T-cell (primary cell): ENCODE measurements at places on chromosomes 3 and 15.

DNA sequence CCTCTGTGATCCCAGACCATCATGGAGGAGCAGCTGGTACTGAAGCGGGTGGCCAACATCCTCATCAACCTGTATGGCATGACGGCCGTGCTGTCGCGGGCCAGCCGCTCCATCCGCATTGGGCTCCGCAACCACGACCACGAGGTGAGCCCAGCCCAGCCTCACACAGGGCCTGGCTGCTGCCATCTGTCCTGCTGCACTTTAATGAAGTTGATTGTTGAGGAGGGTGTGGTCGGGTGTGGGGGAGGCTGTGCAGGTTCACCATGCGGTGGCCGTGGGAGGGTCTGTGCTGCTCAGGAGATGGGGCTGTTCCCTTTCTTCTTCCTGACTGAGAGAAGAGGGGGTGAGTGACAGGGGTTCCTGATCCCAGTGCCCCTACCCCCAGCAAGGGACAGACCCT lies 30.6 kb downstream of the ACAD9 start:
- H3K36me3 ChIP-seq = peaks cover 51% of the 10 kb centered on the region
- no peaks in the 10 kb centered on the region for H3K4me1 ChIP-seq
- H3K4me3 ChIP-seq = no peak overlapping the region
- no peak overlapping the region for H3K27ac ChIP-seq

DNA sequence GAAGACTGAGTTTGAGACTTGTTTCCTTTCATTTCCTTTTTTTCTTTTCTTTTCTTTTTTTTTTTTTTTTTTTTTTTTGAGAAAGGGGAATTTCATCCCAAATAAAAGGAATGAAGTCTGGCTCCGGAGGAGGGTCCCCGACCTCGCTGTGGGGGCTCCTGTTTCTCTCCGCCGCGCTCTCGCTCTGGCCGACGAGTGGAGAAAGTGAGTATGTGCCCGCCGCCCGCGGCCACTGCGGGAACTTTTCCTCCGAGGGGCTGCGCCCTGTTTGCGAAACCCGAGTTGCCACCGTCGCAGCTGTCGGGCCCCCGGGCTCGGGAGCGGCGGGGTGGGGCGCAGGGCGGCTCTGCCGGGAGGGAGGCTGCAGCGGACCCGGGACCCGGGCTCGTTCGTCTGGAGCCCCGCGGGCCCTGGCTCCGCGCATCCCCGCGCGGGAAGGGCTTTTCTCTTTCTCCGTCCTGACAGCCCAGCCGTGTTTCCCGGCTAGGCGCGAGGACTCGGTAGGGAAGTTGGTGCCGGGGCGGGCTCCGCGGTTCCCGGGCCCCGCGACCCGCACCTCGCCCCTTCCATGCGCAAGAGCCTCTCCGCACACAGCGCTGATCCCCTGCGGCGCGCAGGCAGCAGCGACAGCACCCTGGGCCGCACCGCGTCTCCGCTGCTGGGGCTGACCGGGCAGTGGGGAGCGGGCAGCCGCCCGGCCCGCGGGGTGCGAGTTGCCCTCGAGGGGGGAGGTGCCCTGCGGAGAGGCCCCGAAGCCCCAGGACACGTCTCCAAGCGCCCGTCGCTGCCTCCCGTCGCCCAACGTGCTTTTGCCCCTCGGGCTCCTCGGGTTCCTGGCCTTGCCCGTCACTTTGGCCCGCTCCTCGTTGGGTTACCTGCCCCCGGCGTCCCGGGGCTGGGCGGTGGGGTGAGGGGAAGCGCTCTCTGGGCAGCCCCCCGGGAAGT lies 1.4 kb downstream of the IGF1R start:
- peak; percentile 52 for DNase-seq
- peak overlapping the region; percentile 63 for H3K27ac ChIP-seq
- H3K4me3 ChIP-seq = peak overlapping the region; percentile 61
- peaks cover 27% of the 10 kb centered on the region for H3K27me3 ChIP-seq

GRCh38 chr3:180631317-180631716 lies 29.4 kb downstream of the TTC14 start:
- no peaks in the 10 kb centered on the region for H3K27me3 ChIP-seq
- H3K36me3 ChIP-seq = peaks cover 2% of the 10 kb centered on the region

GRCh38 chr3:27127195-27127594 lies 242.0 kb downstream of the NEK10 start:
- no peak overlapping the region for H3K4me3 ChIP-seq
- no peak for DNase-seq
- no peaks in the 10 kb centered on the region for H3K27me3 ChIP-seq
- H3K36me3 ChIP-seq = no peaks in the 10 kb centered on the region
- no peaks in the 10 kb centered on the region for H3K4me1 ChIP-seq

DNA sequence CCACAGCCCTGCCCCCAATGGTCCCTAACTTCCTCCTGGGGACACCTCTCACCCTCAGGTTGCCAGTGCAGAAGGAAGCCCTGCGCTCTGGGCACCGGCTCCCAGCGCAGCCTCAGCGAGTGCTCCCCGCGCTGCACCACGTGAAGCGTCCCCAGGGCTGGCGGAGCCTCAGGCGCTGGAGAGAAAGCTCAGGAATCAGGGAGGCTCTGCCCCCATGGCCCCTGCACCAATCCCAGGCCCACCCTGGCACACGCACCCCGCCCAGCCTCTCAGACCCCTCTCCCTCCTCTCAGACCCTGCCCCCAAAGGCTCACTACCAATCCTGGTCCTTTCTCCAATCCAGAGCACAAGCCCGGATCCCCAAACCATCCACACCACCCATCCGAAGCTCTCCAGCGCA lies 6.9 kb downstream of the COL7A1 start:
- no peaks in the 10 kb centered on the region for H3K36me3 ChIP-seq
- peaks cover 74% of the 10 kb centered on the region for H3K27me3 ChIP-seq
- no peak overlapping the region for H3K27ac ChIP-seq
- no peak for DNase-seq

DNA sequence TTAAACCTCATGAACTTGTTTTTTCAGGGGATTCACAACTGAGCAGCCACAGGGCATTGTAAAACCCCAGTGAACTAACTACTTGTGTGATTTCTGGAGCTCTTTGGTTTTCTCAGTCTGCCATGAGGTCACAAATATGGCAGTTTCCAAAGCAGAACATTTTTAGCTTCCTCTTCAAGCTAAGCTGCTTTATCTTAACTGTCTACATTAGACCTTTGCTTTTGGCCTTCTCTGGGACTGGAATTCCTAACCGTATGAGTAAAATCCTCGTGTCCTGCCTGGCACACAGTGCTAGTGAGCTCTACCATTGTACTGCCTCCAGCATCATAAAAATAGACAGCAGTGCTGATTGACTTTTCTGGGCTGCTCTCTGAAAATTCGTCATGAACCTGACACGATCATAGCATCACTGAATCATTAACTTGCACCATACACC lies 22.1 kb downstream of the CDIN1 start:
- no peak overlapping the region for H3K27ac ChIP-seq
- no peak for DNase-seq
- no peak overlapping the region for H3K4me3 ChIP-seq
- H3K4me1 ChIP-seq = no peaks in the 10 kb centered on the region

DNA sequence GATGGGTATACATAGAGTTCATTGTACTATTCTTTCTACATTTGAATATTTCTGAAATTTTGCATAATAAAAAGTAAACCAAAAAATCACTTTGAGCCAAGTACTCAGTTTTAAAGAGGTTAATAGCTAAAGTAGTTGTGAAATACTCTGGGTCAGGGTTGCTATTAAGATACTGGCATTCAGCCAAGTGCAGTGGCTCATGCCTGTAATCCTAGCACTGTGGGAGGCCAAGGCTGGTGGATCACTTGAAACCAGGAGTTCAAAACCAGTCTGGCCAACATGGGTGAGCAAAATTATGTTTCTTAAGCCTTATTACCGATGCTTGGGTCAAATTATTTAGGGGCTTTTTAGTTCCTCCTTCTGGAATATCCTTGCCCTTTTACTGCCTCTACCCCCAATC lies 122.0 kb upstream of the MELTF start:
- DNase-seq = no peak
- no peak overlapping the region for H3K4me3 ChIP-seq
- H3K36me3 ChIP-seq = no peaks in the 10 kb centered on the region
- no peaks in the 10 kb centered on the region for H3K27me3 ChIP-seq
- no peak overlapping the region for H3K27ac ChIP-seq
- no peaks in the 10 kb centered on the region for H3K4me1 ChIP-seq

DNA sequence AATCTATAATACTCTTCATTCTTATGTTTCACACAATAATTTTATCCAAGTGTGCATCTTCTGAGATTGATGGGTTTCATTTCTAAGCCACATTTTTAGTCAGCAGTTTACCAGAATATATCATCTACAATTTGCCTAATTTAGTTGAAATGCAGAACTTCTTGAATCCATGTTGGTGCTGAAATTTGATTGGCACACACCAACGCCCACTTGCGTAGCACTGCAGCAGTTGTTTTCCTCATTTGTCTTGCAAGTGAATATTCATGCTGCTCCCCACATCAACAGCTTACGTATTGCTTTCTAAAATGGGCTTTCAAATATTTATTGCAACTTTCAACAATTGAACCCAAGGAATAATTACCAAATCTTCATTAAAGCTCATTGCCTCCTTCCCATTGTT lies 87.8 kb upstream of the CTDSPL start:
- peaks cover 11% of the 10 kb centered on the region for H3K27me3 ChIP-seq
- no peak overlapping the region for H3K4me3 ChIP-seq
- DNase-seq = no peak
- no peak overlapping the region for H3K27ac ChIP-seq
- H3K4me1 ChIP-seq = no peaks in the 10 kb centered on the region

GRCh38 chr3:73448041-73448440 lies 176.7 kb downstream of the PDZRN3 start:
- no peak overlapping the region for H3K4me3 ChIP-seq
- no peaks in the 10 kb centered on the region for H3K36me3 ChIP-seq
- no peak overlapping the region for H3K27ac ChIP-seq

DNA sequence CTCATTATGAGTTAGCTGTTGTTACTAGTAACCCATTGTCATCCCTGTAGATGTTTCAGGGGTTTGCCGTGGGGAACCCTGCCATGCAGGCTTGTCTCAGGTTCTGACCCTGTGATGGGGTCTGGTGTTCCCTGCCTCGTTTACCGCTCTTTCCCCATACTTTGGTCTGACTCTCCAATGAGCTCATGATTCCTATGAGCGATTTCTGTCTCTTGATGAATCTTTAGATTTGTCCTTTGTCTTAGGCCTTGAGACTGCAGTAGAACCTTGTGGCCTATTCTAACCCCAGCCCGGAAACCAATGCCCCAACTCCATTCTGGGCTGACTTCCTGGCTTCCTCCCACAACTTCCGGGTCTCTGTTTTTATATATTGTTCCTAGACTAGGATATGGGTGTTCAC lies 11.3 kb upstream of the IQGAP1 start:
- peak; percentile 55 for DNase-seq
- H3K36me3 ChIP-seq = no peaks in the 10 kb centered on the region
- peaks cover 31% of the 10 kb centered on the region for H3K4me1 ChIP-seq

- no peak overlapping the region for H3K27ac ChIP-seq
- no peaks in the 10 kb centered on the region for H3K36me3 ChIP-seq
- no peaks in the 10 kb centered on the region for H3K4me1 ChIP-seq
Observed at GRCh38 chr3:158765518-158766205, 33.4 kb upstream of the RARRES1 start.
